Inflammatory macrophage treated with lipopolysaccharide for 4 hours (primary cell): ENCODE measurements at places on chromosomes 16 and 17.

- DNase-seq, result no peak
Observed at GRCh38 chr17:39104657-39105056, 46.8 kb downstream of the PLXDC1 start.

DNA sequence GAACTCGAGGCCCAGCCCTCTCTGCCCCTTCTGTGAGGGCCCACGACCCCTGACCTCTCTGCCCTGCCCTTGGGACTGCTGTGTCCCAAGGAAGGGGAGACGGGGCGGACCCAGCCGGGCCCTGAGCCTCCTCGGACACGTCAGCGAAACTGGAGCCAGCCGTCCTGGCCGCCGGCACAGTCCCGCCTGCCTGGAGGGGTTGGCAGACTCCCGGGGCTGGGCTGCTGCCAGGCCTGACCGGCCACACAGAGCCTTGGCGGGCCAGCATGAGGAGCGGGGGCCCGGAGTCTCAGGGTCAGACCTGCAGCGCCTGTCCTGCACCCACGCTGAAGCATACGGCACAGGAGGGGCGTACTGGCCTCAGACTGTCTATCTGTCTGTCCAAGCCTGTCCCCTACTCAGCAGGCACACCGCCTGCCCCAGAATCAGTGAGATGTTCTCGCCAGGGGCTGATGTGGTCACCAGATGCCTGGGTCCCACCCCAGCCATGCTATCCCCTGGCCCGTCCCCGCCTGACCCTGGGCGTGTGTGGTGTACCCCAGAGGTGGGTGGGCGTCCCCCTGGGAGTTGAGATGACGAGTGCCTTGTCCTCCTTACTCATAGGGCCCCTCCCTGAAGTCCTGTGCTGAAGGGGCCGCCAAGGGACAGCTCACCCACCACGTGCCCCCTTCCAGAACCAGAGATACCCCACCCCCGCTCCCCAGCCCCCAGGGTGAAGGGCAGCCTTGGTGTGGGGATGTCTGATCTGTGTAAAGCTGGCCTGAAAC is 4.7 kb downstream of the VASN start:
- no peak for DNase-seq

- no peak for DNase-seq
Observed at GRCh38 chr16:27999687-28000086, 63.8 kb downstream of the GSG1L start.

GRCh38 chr16:87457709-87458423 is 35.0 kb downstream of the ZCCHC14 start:
- peak; percentile 1 for DNase-seq

- DNase-seq, result no peak
Observed at GRCh38 chr16:68389750-68390371, 58.4 kb downstream of the SMPD3 start.

GRCh38 chr16:84040823-84041820 is 1.5 kb downstream of the SLC38A8 start:
- DNase-seq, result no peak

DNA sequence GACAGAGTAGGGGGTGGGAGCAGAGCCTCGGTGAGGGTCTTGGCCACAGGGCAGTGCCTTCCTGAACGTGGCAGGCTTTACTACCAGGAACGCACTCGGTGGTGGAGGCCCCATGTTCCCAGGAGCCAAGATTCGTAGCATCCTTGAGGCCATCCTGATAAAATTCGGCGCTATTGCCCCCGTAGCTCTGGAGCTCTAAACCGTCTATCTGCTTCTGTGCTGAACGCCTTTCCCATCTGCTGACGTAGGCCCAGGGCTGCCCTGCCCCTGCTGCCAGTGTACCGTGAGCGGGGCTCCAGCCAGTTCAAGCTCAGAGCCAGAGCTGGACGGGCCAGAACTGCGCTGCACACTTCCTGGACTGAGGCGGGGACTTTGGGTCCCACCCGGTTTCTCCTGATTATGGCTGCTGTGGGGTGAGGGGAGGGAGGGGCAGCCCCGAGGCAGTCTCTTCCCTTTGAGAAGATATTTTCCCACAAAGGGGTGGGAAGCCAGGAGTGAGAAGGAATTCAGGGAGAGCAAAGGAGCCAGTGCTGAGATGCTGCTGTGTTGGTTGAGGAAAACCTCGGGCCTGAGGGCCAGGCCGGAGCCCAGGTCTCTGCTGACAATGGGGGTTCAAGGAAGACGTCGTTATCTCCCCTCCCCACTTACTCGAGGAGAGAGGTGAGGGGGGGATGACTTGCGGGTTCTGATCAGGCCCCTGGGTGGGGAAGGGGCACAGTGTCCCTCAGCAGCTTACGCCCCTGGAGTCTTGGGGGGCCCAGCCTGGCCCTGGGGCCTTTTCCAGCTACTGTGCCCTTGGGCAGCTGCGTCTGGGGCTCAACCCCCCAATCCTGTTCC is 29.4 kb downstream of the OR1D5 start:
- DNase-seq, result no peak

GRCh38 chr17:80679816-80680215 is 135.2 kb downstream of the RPTOR start:
- DNase-seq, result no peak

DNA sequence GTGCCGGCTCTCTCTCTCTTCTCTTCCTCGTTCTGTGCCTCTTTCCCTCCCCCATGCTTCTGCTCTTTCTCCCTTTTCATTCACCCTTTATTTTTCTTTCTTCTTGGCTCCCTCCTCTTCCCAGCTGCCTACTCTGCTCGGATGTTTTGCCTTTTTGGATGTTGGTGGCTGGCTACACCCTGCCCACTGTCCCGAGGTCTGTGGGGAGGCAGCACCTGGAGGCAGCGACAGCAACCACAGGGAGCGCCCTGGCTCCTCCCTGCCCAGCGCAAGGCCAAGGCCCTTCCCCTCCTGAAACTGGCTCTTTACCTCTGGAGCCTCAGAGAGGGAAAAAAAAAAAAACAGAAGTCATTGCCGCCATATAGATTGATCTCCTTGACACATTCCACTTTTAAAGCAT is 20.0 kb downstream of the CLUAP1 start:
- DNase-seq, result no peak

GRCh38 chr17:77352441-77352840 is 211.7 kb downstream of the SEC14L1 start:
- no peak for DNase-seq

GRCh38 chr17:9116311-9116835 is 95.1 kb downstream of the NTN1 start:
- DNase-seq, result no peak

GRCh38 chr16:77928096-77928495 is 94.3 kb upstream of the CLEC3A start:
- DNase-seq, result no peak

- no peak for DNase-seq
Observed at GRCh38 chr16:89050119-89050867, 43.4 kb upstream of the ACSF3 start.

DNA sequence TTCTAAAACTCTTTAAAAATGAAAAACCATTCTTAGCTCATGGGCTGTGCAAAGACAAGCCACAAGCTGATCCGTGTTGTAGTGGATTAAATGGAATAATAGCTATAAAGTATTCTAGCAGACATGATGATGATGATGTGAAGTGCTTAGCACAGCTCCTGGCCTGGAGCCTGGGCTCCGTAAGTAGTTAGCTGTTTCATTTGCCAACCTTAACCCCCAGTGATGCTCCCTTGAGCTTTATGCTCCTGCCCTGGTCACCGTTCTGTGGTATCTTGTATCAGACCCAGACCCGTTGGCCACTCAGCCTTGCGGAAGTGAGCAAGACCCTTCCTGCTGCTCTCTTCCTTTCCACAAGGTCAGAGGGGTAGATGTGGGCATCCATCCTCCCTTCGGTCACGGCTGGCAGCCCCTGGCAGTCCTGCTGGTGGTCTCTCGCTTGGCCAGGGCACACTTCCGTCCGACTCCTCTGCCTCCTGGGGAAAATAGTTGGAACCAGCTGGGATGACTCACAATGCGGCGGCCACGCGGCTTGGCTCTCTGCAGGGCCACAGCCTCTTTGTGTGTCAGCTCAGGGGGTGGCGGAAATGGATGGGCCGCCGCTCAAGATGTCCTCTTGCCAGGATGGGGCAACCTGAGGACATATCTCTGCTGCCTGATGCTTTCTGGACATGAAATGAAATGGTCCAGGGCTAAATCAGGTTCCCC is 79.1 kb downstream of the GPR139 start:
- DNase-seq, result no peak

GRCh38 chr17:33299115-33299514 is 6.0 kb upstream of the ASIC2 start:
- DNase-seq, result no peak

DNA sequence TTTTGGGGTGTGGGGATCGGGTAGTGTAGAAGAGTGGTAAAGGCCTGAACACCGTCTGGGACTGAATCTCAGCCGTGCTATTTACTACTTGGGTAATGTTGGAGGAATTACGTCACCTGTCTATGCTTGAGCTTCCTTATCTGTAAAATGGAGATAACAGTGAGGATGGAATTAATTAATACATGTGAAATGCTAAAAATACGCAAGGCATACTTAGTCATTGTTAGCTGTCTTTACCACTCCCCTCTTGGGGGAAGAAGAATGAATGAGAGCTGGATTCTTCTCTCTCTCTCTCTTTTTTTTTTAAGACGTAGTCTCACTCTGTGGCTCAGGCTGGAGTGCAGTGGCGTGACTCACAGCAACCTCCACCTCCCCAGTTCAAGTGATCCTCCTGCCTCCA is 41.1 kb upstream of the TANGO6 start:
- DNase-seq, result no peak

DNA sequence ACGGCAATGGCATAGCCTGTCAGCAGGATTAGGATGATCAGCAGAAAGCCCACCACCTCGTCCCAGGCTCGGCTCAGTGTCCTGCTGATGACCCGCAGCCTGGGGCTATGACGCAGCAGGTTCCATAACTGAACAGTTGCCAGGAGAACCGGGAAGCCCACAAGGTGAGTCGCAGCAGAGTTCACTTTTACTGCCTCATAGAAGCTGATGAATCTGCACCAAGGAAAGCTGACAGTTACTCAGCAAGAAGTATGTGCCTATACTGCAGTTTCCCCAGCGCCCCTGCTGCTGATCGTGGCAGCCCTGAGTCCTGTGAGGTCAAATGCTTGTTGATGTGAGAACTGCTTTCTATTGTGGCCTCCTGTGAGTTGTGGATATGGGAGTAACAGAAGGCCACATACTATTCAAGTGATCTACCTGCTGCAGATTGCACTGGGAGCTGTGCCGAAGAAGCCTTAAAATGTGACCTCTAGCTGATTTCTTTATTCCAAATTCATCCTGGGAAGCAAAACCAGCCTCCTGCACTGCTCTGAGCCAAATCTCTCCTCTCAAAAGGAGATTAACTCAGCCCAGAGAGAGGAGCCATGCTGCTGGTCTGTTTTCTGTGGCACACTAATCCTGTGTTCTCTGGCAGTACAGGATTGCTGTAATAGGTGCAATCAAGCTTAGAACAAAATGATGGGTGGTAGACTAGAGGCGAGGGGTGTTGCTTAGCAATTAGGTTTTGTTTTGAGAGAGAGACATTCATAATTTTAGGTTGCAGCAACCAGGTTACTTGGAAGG is 38.8 kb downstream of the IST1 start:
- no peak for DNase-seq

DNA sequence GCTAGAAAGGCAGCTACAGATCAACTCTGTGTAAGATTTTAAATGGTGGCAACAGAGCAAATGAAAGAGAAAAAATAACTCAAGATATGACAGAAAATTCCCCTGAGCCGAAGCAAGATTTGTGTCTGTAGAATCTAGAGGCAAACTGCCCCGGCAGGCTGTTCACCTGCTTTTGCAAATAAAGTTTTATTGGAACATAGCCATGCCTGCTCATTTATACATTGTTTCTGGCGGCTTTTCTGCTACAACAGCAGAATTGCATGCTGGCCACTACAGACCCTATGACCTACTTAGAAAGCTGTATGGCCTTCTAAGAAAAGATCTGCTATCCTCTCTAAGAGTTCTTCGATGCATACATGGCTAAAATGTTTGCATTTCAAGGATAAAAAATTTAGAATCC is 119.5 kb downstream of the SALL1 start:
- no peak for DNase-seq

GRCh38 chr16:2518823-2519710 is 1.1 kb upstream of the AMDHD2 start:
- no peak for DNase-seq

DNA sequence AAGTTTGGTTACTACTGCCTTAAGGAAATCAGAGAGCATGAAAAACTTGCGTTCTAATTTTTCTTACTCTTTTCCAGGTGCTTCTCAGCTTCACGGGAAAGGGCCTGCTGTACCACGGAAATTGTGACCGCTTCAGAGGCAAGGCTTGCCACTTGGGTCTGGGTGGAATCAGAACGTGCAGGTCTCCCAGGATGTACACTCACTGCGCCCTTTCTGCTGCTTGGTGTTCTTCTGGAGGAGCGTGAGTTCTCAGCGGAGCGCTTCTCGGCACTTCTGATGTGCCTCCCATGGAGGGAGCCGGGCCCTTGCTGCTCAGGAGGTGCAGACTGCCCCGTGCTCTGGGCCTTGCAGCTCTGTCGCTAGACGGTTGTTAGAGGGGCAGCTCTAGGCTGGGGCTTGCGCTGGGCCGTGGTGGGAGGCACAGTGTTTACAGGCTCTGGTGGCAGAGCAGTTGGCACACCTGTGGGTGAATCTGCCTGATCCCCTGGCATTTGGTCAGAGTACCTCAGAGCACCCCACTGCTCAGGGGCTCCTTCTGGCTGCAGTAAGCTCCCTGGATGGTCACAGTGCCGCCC is 32.8 kb downstream of the UBN1 start:
- DNase-seq, result no peak

- DNase-seq, result peak; percentile 95
Observed at GRCh38 chr17:36131421-36131820, 27.8 kb downstream of the CCL4 start.

- no peak for DNase-seq
Observed at GRCh38 chr17:44921122-44921882, 6.0 kb upstream of the GFAP start.

DNA sequence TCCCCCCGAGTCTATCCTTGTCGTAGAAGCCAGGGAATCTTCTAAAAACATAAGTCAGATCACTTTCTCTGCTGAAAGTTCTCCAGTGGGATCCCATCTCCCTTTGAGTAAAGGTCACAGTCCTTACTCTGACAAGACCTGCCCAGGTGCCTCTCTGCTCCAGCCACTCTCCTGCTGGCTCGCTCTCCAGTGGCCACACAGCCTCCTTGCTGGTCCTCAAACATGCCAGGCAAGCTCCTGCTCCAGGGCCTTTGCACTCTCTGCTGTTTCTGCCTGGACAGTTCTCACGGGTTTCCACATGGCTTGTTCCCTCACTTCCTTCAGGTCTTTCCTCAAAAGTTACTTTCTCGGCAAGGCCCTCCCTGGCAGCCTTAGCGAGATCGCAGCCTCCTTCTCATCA is 3.4 kb downstream of the B9D1 start:
- DNase-seq, result no peak

DNA sequence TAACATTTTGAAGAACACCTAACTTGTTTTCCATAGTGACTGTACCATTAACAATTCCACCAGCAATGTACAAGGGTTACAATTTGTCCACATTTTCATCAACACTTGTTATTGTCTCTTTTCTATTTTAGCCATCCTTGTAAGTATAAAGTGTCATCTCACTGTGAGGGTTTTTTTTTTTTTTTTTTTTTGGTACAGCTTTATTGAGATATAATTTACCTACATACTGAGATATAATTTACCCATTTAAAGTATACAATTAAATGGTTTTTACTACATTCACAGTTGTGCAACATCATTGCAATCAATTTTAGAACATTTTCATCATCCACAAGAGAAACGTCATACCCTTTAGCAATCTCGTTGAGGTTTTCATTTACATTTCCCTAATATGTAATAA is 17.9 kb upstream of the TMIGD1 start:
- DNase-seq, result peak; percentile 89

GRCh38 chr16:2498531-2499253 is 15.1 kb upstream of the ATP6V0C start:
- no peak for DNase-seq

GRCh38 chr17:70106551-70106950 is 31.5 kb downstream of the KCNJ16 start:
- DNase-seq, result no peak

- DNase-seq, result no peak
Observed at GRCh38 chr16:53695070-53695469, 8.6 kb downstream of the RPGRIP1L start.
